Amniotic epithelial cell (primary cell): ENCODE measurements at places on chromosomes 12 and 14.

GRCh38 chr12:31228811-31229792 lies 96.8 kb downstream of the SINHCAF start:
- no peak for DNase-seq

GRCh38 chr12:69150083-69150795 lies 89.1 kb upstream of the CPSF6 start:
- no peak for DNase-seq

- DNase-seq, result no peak
These were observed 114.6 kb upstream of the RMST start for GRCh38 chr12:97347956-97348355.

DNA sequence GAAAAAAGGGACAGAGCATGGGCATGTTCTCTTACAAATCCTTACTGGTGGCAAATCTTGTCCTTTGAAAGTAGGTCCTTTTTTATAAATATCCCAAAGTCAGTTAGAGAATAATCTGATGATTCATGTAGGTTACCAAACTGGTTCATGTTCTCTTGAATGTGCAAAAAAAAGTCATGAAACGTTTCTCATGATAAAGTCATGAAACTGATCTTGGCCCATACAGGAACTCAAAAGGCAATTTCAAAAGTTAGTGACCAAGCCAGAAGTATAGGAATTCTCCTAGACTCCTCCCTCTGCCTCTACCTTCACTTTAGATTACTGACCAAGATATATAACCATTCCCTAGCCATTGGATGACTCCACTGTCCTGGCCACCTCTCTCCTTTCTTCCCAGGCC lies 27.3 kb upstream of the SPTSSA start:
- DNase-seq, result peak; percentile 40

GRCh38 chr12:97595426-97595831 lies 132.8 kb downstream of the RMST start:
- DNase-seq, result no peak

- no peak for DNase-seq
These were observed 44.6 kb downstream of the NINJ2 start for GRCh38 chr12:618605-619004.

GRCh38 chr14:103396463-103396862 lies 11.2 kb downstream of the MARK3 start:
- no peak for DNase-seq
